Spleen (tissue), 13 donors: ENCODE measurements at places on chromosomes 6 and 20. TPM values are rescaled to one million over a fixed set of nuclear protein-coding genes. Genes with fewer than 3 reads are reported as not detected.

- DNase-seq = no peak
Measured at GRCh38 chr6:127403636-127404035, 55.6 kb downstream of the KIAA0408 start.

DNA sequence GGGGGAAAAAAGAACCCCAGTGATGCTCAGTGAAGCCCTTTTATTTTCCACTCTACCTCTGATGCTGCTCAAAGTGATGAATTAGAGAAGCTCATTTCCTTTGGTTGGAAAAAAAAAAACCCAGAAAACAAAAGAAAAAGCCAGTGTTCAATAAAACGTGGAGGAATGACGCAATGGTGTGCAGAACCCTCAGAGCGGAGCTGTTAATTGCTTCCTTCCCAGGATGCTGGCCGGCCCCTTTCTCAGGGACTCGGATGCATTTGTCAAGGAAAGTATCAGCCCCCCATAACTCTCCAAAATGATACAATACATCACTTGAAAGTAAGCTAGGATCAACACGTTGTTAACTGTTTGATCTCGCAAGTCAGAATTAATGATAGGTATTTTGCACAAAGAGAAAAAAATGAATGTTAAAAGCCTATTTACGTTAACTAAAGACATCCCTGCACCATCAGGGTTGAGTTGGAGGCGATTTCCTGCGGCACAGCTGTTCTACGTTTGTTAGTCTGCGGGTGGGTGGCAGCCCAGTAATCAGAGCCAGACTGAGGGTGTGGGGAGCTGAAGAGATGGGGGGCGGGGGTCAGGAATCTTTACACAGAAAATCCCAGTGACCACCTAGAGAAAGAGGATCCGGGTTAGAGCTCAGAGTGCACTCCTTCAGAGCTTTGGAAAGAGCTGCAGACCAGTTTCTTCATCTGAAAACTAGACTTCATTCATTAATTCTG is 132.4 kb downstream of the BMP7 start:
- peak; percentile 45 for DNase-seq

GRCh38 chr6:163916315-163917081 is 502.0 kb downstream of the QKI start:
- DNase-seq = no peak

GRCh38 chr6:389622-390021 is 1.9 kb upstream of the IRF4 start:
- DNase-seq = no peak

DNA sequence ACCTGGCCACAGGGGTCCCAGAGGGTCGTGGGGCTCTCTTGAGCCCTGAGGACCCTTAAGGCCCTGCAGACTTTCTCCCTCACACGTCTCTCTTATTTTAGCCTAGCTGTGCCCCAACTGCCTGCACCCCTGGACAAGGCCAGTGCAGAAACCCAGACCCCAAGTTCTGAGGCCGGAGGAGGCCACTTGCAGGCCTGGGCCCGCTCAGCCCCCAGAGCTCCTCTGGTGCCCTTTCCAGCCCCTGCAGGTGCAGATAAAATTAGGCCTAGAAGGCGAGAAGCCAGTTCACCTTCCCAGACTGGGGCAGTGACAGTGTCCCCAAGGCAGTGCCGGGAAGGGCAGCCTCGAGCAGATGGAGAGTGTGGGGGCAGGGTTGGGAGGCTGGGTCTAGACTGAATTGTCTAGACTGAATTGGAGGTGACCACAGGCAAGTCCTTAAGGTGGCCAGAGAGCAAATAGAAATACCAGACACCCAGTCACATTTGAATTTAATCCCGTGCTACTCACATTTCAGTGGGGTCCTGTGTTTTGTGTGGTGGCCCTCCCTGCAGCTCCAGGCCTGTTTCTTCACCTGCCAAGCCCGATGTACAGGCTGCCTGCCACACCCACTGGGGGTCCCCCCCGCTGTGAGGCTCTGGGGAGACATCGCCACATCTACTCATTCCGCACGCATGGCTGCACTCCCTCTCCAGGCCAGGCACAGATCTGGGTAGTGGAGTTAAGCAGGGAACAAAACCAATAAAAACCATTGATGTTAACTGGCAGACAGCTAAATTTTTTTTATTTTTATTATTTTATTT is 8.6 kb upstream of the IP6K3 start:
- DNase-seq = no peak

DNA sequence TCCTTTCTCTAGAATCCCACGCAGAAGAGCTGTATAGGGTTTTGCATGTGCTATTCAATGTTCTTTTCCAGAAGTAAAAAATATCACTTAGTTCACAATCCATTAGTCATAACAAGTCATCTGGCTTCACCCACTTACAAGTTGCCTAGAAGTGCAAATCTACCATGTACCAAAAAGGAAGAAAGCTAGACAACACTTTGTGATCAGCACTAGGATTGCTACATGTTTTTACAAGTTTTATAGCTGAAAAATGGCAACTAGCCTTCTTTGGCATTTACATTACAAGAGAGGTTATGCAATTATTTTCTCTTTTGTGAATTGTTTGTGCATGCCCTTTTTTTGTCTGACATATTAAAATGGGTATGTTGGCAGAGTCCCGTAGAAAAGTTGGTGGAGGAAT is 85.6 kb upstream of the PTPRK start:
- DNase-seq = no peak

DNA sequence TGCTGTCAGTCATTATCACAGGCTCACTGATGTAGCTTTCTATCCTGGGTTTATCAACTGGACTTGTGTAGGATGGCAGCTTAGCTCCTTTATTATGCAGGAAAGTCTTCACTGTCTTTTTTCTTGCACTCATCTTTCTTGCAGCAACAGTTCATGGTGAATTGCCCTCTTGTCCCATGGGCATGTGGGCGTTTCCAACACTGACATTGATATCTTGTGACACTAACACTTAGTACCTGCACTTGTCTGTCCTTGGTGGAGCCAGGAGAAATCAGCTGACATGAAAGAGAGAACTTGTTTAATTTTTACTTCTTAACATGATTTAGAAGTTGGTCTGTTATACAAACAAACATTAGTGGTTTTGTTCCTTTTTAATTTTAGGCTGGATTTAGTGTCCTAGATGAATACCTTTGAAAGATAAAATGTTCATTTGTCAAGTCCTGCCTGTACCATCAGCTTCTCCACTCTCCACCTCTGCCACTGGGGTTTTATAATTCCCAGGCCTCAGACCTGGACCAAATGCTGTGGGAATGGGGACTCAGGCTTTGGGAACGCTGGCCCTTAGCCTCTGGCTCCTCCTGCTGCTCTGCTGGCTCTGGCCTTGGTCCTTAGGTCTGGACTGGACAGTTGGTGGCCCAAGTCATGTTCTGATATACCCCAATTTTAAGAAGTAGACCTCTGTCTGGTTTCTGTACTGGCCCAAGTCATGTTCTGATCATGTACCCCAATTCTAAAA is 161.0 kb upstream of the LAMP5 start:
- no peak for DNase-seq

GRCh38 chr6:41781366-41781730 is 766 bp downstream of the PRICKLE4 start:
- DNase-seq = peak; percentile 79

DNA sequence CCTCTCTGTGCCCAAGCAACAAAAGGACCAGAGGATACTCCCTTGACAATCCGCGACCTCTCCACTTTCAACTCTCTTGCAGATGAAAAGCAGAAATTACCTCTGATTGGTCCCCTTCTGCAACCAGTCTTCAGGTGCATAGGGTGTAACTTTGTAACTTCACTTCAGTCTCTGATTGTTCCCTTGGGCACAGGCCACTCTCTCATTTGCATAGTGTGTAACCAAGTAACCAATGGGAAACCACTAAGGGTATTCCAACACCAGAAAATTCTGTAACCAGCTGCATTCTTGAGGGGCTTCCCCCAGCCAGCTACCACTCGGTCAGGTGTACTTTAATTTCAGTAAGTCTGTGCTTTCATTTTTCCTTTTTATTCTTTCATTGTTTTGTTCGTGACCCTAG is 4.4 kb upstream of the RAET1L start:
- DNase-seq = no peak

DNA sequence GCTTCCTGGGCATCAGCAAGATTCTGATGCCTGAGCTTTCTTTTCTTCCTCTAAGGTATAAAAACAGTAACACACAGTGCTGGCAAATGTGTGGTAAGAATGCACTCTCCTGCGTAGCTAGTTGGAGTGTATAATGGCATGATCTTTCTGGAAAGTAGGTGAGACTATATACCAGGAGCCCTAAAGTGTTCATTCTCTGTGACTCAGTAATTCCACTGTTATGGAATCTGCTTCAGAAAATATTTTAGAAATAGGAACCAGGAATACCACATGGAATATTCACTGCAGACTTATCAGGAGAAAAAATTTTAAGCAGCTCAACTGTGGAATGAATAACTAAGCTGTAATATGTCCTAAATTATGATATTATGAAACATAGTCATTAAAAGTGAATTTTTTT is 16.9 kb upstream of the CSE1L start:
- DNase-seq = no peak

GRCh38 chr6:117681162-117681741 is 6.0 kb downstream of the NUS1 start:
- no peak for DNase-seq

GRCh38 chr20:11076434-11077105 is 402.8 kb upstream of the JAG1 start:
- DNase-seq = no peak

The MROH8 gene
- 1.0 TPM for polyA plus RNA-seq

The JPH2 gene
- 0.76 TPM for polyA plus RNA-seq
